Activated T-helper 1 cell treated with anti-CD3 and anti-CD28 coated beads, Interleukin-12 subunit alpha, Interleukin-12 subunit beta, Interleukin-2, Interleukin-4 antibody, amounts not matched to agents 30 ng/mL and 10 ng/mL and 1 ng/mL, durations not matched to agents 14 hours and 24 hours and 36 hours (primary cell): ENCODE measurements at places on chromosomes 1 and 21. TPM values are rescaled to one million over a fixed set of nuclear protein-coding genes. Genes with fewer than 3 reads are reported as not detected.

GRCh38 chr1:218765753-218766152, 407.9 kb upstream of the LYPLAL1 start:
- no peak for DNase-seq
- no peak overlapping the region for H3K4me3 ChIP-seq
- H3K4me1 ChIP-seq: no peaks in the 10 kb centered on the region
- no peak overlapping the region for H3K27ac ChIP-seq

- peaks cover 37% of the 10 kb centered on the region for H3K4me1 ChIP-seq
- peaks cover 13% of the 10 kb centered on the region for H3K36me3 ChIP-seq
Measured at GRCh38 chr1:23018661-23019093, 591 bp upstream of the KDM1A start.

GRCh38 chr1:240595476-240595875, 16.5 kb downstream of the GREM2 start:
- H3K4me3 ChIP-seq: no peak overlapping the region
- no peaks in the 10 kb centered on the region for H3K4me1 ChIP-seq
- no peaks in the 10 kb centered on the region for H3K36me3 ChIP-seq
- no peaks in the 10 kb centered on the region for H3K27me3 ChIP-seq
- H3K27ac ChIP-seq: no peak overlapping the region

The BARHL2 gene
- not detected in 2 replicates for total RNA-seq

The WDR64 gene
- total RNA-seq: not detected in 2 replicates
